ENCODE measurements at places on chromosomes 7 and 10. TPM values are rescaled to one million over a fixed set of nuclear protein-coding genes. Genes with fewer than 3 reads are reported as not detected.

Gene MMP21
- polyA plus RNA-seq, result not detected

Gene VWC2
- polyA plus RNA-seq, result not detected

Gene DGKI
- 0.21 TPM for polyA plus RNA-seq

Gene EIF5AL1
- polyA plus RNA-seq, result 0.92 TPM

Gene TMEM140
- polyA plus RNA-seq, result 6.2 TPM
